ENCODE measurements at places on chromosomes 4 and X.

GRCh38 chr4:176565049-176565448 lies 227.7 kb downstream of the VEGFC start:
- no peak for DNase-seq

GRCh38 chr4:67879486-67879885 lies 4.3 kb downstream of the TMPRSS11D start:
- DNase-seq = no peak

DNA sequence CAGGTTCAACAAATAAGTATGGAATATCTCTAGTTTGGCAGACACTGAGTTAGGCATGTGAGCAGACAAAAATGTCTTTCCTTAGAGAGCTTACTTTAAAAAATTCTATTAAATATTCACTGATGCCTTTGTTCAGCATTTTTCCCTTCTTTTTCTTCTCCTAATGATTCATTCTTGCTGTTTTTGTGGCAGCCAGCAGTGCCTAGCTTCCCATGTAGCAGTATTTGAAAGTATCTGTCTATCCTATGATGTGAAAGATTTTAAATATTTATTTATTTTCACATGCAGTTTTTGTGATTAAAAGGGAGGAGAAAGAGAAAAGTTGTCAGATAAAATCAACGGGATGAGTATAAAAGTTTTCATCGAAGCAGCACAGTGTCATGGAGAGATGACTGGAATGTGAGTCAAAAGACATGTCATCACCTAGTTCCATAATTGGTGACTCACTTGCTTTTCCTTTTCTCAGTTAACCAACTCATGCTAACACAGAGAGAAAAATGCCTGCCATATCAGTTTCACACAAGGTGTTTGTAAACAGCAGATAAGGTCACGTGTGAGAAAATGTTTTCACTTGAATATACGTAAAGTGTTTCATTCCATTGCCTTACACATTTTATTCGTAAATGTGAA lies 69.8 kb downstream of the BMPR1B start:
- no peak for DNase-seq

- no peak for DNase-seq
Observed at GRCh38 chr4:118270492-118270891, 82.3 kb downstream of the PRSS12 start.

DNA sequence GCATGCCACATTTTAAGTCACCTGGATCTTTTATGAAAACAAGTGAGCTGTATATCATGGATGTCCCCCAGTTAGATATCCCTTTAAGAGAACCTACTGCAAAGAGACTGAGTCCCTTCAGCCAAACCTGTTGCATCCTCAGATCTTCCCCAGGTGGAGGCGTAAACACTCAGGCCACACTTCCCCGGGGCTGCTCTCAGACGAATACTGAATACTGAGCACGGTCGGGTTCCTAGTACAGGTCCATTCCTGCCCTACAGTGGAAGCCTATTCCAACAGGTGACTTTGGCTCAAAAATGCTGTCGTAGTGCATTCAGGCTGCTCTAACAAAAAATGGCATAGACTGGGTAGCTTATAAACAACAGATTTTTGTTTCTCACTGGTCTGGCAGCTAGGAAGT lies 320.2 kb upstream of the CLNK start:
- DNase-seq = no peak

DNA sequence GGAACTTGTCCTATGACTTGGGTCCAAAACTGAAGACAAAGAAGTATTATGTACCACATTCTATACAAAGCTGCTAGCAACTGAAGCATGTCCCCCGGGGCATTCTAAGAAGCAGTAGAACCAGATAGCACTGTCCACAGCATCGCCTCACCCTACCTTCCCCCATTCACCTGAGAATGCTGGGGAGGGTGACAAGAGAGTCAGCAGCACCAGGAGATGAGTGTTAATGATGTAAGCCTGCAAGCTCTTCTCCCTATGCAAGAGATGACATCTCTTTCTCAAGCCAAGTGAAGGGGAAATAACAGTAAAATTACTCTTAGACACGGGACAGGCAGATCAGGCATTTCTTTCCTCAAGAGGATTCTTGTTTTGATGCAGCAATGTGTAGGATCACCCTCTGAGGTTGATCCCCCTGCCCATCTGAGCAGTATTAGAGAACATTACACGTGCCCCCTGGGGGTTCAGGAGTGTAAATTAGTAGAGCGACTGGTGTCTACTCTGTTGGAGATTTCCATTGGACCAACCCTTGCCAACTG lies 13.9 kb upstream of the TLR1 start:
- no peak for DNase-seq

- no peak for DNase-seq
Observed at GRCh38 chr4:140238351-140239056, 84.5 kb upstream of the MAML3 start.

DNA sequence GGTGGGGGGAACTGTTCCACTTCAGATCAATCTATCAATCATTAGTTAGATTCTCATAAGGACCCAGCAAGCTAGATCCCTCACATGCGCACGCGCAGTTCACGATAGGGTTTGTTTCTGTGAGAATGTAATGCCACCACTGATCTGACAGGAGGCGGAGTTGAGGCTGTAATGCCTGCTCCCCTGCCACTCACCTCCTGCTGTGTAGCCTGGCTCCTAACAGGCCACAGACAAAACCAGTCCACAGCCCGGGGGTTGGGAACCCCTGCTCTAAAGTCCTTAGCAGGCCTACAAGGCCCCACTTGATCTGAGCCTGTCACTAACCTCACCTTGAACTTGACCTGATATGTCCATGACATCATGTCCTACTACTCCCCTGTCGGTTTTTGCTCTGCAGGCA lies 30.3 kb downstream of the ARL9 start:
- DNase-seq = no peak

DNA sequence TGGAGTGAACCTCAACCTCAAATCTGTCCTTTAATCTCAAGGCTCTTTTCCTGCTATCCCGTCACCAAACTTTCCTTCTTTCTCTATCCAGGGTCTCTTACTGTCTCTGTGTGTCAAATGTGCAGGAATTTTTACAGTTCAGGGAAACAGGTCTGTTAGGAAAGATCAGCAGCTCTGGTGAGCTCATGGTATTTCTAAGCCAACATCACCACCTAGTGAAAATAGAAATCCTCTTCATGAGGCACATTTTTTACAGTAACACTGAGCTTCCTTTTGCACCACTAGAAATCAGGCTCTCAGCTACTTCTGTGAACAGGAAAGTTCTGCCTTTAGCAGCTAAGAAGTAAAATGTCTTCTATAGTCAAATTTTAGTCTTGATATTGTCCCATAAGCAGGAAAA lies 39.6 kb downstream of the NUDT11 start:
- no peak for DNase-seq

DNA sequence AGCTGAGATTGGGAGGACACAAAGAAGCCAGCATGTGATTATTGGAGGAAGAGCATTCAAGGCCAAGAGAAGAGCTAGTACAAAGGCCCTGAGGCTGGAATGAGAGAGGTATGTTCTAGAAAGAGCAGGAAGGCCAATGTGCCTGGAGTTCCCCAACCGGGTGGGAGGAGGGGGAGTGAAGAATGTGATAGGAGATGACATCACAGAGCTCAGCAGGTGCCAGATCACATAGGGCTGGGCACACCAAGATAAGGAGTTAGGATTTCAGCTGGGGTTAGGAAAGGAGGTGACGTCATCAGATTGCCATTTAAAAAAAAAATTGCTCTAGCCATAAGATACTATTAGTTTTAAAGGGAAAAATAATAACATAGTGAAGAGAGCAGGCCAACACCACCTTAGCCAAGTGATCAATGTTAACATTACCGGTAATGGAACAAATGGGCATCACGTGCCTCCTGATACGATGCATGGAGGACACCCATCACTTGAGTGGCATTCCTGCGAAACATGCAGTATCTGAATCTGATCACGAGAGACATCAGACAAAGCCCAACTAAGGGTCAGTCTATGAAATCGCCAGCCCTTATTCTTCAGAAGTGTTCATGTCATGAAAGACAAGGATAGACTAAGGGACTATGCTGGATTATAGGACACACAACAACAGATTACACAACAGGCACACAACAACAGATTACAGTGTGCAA lies 344.3 kb downstream of the BCOR start:
- DNase-seq = no peak

DNA sequence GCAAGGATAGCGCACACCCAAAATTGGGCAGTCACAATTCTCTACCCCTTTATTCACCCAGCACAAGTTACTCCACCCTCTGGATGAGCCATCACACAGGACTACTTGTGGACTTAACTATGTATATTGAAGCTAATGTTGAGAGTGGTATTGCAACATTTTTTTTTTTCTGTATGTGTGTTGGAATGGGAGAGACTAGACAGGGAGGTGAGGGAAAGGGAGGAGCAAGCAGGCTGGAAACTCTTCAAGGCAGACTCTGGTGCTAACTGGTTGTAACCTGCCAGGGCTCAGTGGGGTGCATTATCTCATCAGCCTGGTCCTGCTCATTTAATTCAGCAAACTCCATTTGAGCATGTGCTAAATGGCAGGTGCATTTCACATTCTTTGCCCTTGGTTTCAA lies 18.4 kb upstream of the CWH43 start:
- no peak for DNase-seq

DNA sequence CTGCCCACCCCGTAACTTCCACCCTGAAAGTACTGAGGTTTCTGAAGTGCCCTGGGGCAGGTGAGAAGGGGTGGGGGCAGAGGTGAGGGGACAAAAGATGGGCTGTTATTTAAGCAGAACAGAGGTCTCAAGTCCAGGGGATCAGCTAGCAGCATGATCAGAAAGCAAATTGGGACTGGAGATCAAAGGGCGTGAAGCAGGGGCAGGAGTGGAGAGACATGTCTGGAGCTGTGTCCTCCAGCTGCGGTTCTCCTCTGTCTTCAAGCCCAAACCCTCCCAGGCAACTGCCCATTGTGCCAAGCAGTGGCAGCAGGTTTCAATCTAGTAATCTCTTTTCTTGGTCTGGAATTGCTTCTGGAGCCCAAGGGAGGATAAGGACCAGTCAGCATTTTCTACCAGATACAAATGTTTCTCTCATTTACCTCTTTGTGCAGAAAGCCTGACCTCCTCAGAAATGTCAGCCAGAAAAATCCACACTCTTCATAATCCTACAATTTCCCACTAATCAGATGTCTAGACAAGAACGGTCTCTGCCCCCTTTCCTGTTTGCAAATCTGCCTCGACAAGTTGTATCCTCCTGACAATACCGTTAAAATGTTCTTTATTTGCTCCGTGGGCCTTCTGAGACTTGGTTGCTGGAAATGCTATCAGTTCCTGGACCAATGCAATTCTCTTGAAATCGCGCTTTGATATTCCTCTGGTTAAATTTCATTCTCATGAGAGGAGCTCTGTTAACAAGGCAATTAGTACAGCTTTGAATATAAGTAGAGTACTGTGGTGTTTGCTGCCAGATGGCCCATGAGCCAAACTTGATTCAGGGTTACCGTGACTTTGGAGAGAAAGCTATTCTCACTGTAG lies 23.2 kb upstream of the RASL11B start:
- DNase-seq = no peak

DNA sequence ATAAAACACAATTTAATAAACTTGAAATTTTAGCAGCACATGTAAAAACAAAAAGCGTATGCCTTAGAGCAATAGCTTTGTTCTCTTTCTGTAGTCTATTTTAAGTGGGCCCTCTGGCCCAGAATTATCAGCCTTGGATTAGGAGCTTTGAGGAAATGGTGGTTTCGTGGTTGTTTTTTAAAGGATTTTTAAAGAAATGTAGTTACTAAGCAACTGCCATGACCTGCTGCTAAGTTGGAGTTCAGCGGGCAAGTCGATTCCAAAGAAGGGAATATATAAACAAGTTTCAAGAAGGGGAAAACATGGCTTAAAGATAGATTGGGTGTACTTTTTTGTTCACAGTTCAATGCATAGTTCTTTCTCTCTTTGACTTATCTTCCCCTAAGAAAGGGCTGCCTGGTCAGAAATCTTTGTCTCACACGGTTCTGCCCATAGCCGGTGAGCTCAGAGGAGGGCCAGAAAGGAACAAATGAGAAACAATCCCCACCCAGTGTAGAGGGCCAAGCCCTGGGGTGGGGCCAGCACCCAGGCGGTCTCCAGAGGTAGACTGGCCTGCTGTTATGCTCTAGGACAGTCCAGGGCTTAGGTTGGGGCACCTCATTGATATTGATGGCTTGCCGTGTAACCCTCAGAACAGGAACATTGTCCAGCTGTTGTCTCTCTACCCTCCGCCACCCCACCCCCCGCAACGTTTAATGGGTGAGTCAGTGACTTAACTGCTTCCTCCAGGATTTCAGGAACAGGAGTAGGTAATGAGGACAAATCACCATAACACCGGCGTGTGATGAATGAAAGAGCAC lies 32.5 kb downstream of the DLG3 start:
- DNase-seq = no peak

GRCh38 chr4:57147335-57148060 lies 37.3 kb upstream of the IGFBP7 start:
- no peak for DNase-seq

DNA sequence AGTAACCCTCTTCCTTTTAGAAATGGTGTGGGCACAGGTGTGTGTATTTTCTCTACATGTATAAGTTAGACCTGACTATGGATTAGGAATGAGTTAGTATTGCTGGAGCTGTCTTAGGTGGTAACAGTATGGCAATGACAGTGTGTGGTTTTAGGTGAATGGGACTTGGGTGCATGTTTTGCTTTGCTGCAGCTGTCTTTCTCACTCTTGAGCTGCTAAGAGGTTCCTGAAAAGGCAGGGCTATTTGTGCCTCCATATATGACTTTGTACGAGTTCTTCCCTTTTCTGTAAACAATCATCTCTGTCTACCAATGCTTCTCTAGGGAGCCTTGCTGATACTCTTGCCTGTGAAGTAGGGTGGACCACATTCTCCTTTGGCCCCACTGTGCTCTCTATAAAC lies 234.8 kb upstream of the HHIP start:
- no peak for DNase-seq

DNA sequence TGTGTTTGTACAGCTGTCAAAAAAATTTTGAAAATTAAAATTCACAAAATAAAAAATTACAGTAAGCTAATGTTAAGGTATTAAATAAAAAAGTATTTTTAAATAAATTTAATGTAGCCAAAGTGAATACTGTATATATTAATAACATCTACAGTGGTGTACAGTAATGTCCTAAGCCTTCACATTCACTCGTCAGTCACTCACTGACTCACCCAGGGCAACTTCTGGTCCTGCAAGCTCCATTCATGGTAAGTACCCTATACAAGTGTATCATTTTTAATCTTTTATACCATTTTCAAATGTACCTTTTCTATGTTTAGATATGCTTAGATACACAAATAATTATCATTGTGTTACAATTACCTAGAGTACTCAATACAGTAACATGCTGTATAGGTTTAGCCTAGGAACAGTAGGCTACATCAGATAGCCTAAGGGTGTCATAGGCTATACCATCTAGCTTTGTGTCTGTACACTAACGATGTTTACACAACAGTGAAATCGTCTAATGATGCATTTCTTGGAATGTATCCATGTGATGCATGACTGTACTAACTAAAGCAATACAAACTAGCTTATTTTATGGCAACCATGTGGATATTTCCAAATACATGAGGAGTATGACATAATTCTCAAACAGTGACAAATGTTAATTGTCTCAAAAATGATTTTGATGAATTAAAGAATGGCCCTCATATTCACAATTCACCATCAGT lies 13.7 kb downstream of the DDX60 start:
- DNase-seq = no peak
